A549 (cell line): ENCODE measurements at places on chromosomes 3 and 15. TPM values are rescaled to one million over a fixed set of nuclear protein-coding genes. Genes with fewer than 3 reads are reported as not detected.

The RASGRF1 gene
- 0.07 to 0.26 TPM (median 0.21 TPM) in 3 replicates for polyA plus RNA-seq

The KCNMB3 gene
- polyA plus RNA-seq: 1.3 to 1.7 TPM (median 1.4 TPM) in 3 replicates

The PTPN23 gene
- 16.8 to 21.3 TPM (median 17.3 TPM) in 3 replicates for polyA plus RNA-seq

The CCDC51 gene
- polyA plus RNA-seq: 24.6 to 26.7 TPM (median 25.7 TPM) in 3 replicates

The ZNF501 gene
- polyA plus RNA-seq: 0.03 to 0.09 TPM in 2 of 3 replicates, not detected in the other

The CCR3 gene
- not detected in 3 replicates for polyA plus RNA-seq

The IL1RAP gene
- 3.9 to 4.6 TPM (median 4.6 TPM) in 3 replicates for polyA plus RNA-seq

The FSD2 gene
- polyA plus RNA-seq: 0.01 TPM in 1 of 3 replicates, not detected in the others

The TGM5 gene
- not detected in 3 replicates for polyA plus RNA-seq

The CDC25A gene
- 9.8 to 10.2 TPM (median 10.0 TPM) in 3 replicates for polyA plus RNA-seq

The ACAN gene
- 0.01 to 0.05 TPM in 2 of 3 replicates, not detected in the other for polyA plus RNA-seq

The GABRR3 gene
- polyA plus RNA-seq: not detected in 3 replicates

The XYLB gene
- 4.4 to 4.9 TPM (median 4.8 TPM) in 3 replicates for polyA plus RNA-seq

The SSUH2 gene
- 0.35 to 0.56 TPM (median 0.47 TPM) in 3 replicates for polyA plus RNA-seq

The OR4F6 gene
- polyA plus RNA-seq: not detected in 3 replicates

The LRRC15 gene
- 0.08 to 0.14 TPM (median 0.13 TPM) in 3 replicates for polyA plus RNA-seq

The FBXL22 gene
- polyA plus RNA-seq: 0.13 to 0.23 TPM (median 0.18 TPM) in 3 replicates

The IGF2BP2 gene
- 6.1 to 7.6 TPM (median 6.5 TPM) in 3 replicates for polyA plus RNA-seq

The CHRM5 gene
- not detected in 3 replicates for polyA plus RNA-seq

The POLR2M gene
- 63.2 to 67.9 TPM (median 65.0 TPM) in 3 replicates for polyA plus RNA-seq

The STOML1 gene
- 4.9 to 6.3 TPM (median 5.7 TPM) in 3 replicates for polyA plus RNA-seq

The KBTBD13 gene
- polyA plus RNA-seq: not detected in 3 replicates

The RNF111 gene
- 21.8 to 25.5 TPM (median 25.0 TPM) in 3 replicates for polyA plus RNA-seq

The OCA2 gene
- polyA plus RNA-seq: 0.16 to 0.21 TPM (median 0.17 TPM) in 3 replicates

The DNAH1 gene
- polyA plus RNA-seq: 0.63 to 0.88 TPM (median 0.65 TPM) in 3 replicates
